ENCODE measurements at places on chromosomes 7 and 10.

DNA sequence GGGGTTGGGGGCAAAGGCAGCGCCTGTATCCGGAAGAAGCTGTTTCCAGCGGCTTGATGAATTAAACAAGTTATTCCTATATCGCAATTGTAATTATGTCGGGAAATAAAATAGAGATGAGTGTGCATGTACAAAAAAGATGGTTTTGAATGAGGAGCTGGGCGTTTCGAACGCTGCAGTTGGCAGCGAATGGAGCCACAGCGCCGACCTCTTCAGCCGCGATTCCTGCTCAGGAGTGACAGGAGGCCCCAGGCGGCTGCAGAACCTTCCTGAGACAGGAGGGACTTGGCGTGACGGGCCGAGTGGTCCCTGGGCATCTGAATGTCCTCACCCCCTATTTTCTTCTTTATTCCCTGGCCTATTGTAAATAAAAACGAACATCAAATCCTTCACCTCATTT lies 184.9 kb downstream of the DNAJB6 start:
- DNase-seq: no peak

- DNase-seq: no peak
Measured at GRCh38 chr7:122717356-122718089, 14.8 kb upstream of the RNF148 start.

DNA sequence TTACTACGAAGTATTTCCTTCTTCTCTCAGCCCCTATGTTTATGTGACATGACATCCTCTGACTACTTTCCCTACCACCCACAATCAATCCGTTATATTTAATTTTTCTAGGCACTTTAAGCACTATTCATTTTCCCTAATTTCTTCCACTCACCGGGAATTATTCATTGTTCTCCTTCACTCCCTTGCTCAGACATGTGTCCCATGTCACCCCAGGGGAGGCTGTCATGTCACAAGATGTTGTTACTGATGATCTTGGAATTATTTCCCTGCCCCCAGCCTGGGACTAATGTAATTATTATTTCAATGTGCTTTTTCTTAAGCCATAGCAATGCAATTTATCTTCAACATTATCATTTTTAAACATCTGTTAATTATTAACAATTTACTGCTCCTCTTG lies 317.2 kb downstream of the PHF14 start:
- no peak for DNase-seq

DNA sequence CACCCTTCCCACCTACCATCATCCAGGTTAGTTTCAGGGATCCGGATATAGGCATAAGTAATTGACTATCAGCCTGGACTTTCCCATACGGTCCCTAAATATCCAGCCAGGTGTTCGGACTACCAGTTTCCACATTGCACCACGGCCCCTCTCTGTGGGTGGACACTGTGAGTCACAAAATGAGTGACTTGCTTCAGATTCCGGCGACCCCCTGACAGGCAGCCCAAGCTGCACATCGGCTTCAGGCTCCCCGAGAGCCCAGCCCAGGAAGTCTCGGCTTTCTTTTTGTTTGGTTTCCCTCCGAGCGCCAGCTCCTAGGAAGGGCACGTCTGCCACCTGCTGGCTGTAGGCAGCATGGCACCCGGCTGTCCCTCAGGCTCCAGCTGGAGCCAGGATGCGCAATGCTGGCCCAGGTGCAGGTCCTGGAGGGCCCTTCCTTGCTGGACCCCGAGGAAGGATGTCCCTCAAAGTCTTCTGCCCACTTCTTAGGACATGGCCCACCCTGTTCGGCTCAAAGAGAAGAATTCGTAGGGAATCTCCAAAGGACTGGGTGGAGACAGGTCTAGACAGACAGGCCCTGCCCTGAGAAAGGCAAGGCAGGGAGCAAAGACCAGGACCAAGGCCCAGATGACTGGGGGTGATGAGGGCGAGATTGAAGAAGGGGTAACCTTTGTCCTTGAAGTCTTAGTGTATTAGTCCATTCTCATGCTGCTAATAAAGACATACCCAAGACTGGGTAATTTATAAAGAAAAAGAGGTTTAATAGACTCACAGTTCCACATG lies 10.6 kb downstream of the HABP2 start:
- peak; percentile 14 for DNase-seq

DNA sequence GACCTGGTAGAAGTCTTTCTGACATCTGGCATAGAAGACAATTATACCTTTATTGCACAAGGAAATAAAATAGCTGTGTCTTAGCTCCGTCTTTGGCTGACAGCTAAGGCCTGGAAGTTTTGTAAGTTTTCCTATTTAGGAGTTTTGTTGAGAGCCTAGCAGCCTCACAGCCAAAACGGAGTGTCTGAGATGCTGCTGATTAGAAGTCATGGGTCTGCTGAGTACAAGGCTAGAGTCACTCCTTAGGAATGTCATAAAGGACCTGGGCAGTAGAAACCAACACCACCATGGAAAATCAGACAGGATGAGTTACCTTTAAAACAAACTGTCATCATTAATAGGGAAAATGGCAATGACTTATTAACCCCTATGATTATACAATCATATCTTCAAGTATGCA lies 442.5 kb downstream of the KCNMA1 start:
- DNase-seq: no peak

- no peak for DNase-seq
Measured at GRCh38 chr7:112386619-112387018, 63.6 kb upstream of the IFRD1 start.

- no peak for DNase-seq
Measured at GRCh38 chr7:29289156-29290021, 94.8 kb downstream of the CHN2 start.

- DNase-seq: no peak
Measured at GRCh38 chr10:58513188-58514110, 777 bp downstream of the BICC1 start.

DNA sequence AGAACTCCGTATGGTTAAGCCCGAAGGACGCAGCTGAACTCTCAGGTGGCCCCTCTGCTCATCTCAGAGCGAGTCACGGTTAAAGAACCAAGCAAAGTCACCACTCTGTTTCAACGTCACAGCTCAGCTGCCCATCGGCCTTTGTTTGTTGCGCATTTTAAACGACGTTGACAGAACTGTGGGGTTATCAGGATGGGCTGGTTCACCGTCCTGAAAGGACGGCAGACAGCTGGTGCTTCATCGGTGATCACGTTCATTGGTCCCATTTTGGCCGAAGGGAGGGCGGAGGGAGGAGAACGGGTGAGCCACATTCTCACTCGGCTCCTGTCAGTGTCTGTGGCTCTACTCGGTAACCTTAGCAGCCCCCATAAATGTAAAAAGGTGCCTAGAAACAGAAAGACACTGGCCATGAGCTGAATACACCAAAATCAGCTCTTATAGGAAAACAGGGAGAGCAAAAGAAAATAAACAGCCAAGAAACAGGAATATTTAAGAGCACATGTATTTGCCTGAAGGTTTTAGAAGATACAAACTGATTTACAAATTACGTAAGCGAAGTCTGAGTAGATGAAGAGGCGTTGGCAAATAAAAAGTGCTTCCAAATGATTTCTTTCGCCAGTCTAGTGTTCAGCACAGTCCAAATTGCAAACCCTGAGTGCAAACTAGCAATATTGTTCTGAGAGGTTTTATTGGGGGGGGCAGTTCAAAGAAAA lies 8.4 kb downstream of the PRKAG2 start:
- DNase-seq: no peak

DNA sequence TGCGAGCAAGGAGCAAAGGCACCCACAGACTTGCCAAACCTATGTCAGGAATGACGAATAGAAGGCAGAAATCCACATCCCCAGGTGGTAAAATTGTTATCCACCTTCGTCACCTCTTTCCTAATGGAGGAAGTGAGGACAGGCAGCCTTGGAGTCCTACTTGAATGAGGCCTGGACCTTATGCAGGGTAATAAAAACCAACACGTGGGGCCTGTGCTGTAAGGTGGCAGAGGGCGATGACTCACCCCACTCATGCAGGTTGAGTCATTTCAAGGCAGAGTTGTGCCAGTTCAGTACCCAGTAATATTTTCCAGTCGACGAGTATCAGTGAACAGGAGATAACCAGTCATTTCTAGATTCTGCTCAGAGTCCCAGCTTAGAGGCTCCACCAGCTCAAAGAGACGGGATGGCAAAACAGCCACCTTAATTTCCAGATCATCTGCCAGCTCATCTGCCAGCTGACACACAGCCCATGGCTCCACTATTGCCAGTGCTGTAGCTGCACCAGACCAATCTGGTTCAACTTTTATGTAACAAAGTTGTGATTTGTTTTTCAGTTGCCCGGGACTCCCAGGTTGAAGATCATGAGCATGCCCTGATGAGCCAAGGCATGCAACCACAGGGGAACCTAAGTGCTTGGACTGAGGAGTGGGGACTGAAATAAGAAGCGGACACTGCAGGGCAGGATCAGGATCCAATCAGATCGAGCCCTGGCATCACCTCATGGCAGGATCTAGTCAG lies 176.2 kb upstream of the ITGB1 start:
- DNase-seq: peak; percentile 56

GRCh38 chr7:138158739-138159528 lies 82.7 kb downstream of the AKR1D1 start:
- no peak for DNase-seq

DNA sequence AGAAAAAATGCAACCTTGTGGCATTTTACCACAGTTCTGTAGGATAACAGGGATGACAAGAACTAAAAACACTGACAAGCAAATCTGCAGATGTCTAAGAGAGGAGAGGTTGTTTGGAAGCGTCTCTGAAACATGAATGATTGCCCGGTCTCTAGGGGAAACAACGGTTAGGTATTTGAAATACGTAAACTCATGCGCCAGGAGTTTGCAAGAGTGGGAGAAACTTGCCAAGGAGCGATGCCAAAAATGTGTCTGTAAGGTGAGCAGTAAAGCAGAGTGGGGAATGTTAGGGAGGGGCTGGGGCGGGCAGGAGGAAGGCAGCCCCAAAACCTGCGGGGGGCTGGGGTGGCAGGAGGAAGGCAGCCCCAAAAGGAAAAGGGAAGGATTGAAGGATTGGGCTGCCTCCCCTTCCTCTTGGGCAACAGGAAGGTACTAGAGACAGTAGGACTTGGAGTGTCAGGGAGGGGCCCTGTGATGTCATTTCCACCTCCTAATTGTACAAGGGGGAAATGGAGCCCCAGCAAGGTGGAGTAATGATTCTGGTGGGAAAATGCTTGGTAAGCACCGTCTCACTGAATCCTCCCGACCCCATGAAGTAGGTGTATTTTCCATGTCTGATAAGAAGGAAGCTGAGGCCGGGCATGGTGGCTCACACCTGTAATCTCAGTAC lies 33.2 kb upstream of the PLEKHA1 start:
- no peak for DNase-seq

- no peak for DNase-seq
Measured at GRCh38 chr10:72340510-72341261, 14.0 kb downstream of the DNAJB12 start.

GRCh38 chr10:125157505-125157904 lies 2.9 kb downstream of the CTBP2 start:
- DNase-seq: no peak

GRCh38 chr7:30682212-30683083 lies at the start of gene CRHR2:
Gene CRHR2, minus strand, starts transcription at chr7:30682456. Its CDS starts 176 bp downstream, at chr7:30682280.
- no peak for DNase-seq

DNA sequence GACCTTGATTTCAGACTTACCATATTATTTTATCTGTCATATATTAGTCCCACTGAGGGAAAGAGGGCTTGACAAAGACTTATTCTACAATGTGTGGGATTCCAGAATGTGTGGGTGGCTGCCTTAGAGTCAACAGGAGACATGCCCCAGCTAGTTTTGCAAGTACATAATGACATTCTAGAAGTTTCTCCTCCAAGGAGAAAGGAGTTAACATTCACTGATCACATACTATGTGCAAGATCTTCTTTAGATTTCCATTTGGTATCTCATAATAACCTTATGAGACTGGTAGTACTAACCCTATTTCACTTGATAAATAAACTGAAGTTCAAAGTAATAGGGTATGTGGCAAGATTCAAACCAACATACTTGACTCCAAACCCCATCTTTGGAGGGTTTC lies 25.2 kb downstream of the IRF5 start:
- no peak for DNase-seq

DNA sequence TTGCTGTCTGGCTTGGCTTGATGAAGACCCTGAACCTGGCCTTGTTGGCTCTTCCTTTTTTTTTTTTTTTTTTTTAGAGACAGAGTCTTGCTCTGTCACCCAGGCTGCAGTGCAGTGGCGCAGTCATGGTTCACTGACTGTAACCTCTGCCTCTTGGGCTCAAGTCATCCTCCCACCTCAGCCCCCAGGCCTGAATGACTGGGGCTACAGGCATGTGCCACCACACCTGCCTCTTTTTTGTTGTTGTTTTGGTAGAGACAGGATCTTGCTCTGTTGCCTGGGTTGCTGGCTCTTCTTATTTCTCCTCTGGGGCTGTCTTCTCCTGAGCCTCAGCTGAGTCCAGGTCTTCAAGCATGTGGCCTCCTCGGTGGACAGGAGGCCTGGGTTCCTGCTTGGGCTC lies 44.7 kb downstream of the PRF1 start:
- no peak for DNase-seq

GRCh38 chr7:36597090-36597773 lies 127.1 kb downstream of the AOAH start:
- DNase-seq: no peak

GRCh38 chr7:11749629-11750028 lies 82.4 kb downstream of the THSD7A start:
- DNase-seq: no peak

GRCh38 chr7:108234281-108234680 lies 104.1 kb upstream of the LAMB4 start:
- no peak for DNase-seq

DNA sequence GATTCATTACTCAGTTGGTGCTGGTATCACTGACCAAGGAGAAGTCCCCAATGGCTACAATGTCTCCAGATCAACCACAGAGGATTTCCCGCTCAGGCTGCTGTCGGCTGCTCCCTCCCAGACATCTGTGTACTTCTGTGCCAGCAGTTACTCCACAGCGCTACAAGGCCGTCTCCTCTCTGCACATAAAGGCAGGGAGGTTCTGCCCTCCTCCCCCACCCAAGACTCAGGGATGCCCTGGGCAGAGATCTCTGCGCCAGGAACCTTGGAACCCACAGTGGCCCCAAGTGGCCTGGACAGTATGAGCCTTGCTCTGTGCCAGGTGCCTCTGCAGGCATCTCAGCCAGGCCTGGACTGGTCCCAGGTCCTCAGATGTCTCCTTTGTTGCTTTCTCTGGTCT lies 193.4 kb upstream of the PRSS58 start:
- DNase-seq: no peak
